Activated CD4-positive, alpha-beta T cell treated with anti-CD3 and anti-CD28 coated beads, Interleukin-2, amount 10 ng/mL, durations not matched to agents 7 days and 5 days (primary cell): ENCODE measurements at places on chromosomes 3 and 15. TPM values are rescaled to one million over a fixed set of nuclear protein-coding genes. Genes with fewer than 3 reads are reported as not detected.

Gene C3orf85
- not detected for total RNA-seq

Gene UTS2B
- 0.20 TPM for total RNA-seq

Gene STAG1
- total RNA-seq, result 40.9 TPM

Gene LRTM1
- not detected for total RNA-seq

Gene CADPS
- not detected for total RNA-seq

Gene TM4SF18
- total RNA-seq, result not detected

Gene BBX
- total RNA-seq, result 35.0 TPM

Gene OTOL1
- total RNA-seq, result not detected

Gene LRRN1
- total RNA-seq, result 0.46 TPM

Gene ADIPOQ
- total RNA-seq, result not detected

Gene TMEM43
- total RNA-seq, result 42.0 TPM

Gene LMAN1L
- total RNA-seq, result 0.92 TPM

Gene PEX5L
- not detected for total RNA-seq

Gene RPP25
- total RNA-seq, result 6.4 TPM

Gene KIF7
- total RNA-seq, result 0.67 TPM

Gene KIF15
- total RNA-seq, result 73.5 TPM

Gene STXBP5L
- not detected for total RNA-seq

Gene EPHA3
- total RNA-seq, result not detected

Gene PLS1
- total RNA-seq, result 2.1 TPM
